CD4-positive, alpha-beta T cell treated with Interleukin-17A for 1 hour (primary cell): ENCODE measurements at places on chromosomes 1 and 21.
A peak's percentile ranks its signal among the peaks of the same experiment; 100 is the strongest.

DNA sequence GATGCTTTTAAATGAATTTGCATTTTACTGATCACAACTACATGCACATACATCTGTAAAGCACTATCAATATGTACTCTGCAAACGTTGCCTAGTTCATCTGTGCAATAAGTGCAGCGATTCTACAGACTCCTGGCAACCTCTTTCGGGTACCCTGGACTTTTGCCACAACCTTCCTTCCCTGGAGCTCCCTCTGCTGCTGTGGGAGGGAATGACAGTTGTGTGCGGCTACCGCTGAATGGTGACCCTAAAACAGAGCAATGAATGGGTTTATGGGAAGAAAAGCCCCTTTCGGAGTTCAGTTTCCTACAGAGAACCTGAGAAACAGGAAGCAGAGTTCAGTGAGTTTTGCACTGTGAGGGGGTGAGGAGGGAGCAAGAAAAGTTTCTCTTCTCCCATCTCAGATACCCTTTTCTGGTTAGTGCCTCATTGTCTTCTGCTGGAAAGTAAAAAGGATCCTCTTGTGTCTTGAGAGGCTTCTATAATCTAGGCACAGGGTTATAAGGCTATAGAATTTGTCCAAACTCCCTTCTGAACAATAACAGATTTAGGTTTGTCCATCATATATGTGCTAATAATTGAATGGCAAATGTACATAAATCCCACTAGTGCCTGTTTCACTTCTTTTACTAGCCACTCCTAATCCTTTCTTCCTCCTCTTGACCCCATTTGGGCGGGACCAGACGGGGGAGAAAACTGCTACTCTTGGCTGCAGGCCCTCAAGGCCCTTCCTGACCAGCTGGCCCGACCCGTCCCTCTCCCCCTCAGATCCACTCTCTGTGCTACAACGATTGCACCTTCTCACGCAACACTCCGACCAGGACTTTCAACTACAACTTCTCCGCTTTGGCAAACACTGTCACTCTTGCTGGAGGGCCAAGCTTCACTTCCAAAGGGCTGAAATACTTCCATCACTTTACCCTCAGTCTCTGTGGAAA is 19.8 kb upstream of the SARS1 start:
- DNase-seq: peak; percentile 60

DNA sequence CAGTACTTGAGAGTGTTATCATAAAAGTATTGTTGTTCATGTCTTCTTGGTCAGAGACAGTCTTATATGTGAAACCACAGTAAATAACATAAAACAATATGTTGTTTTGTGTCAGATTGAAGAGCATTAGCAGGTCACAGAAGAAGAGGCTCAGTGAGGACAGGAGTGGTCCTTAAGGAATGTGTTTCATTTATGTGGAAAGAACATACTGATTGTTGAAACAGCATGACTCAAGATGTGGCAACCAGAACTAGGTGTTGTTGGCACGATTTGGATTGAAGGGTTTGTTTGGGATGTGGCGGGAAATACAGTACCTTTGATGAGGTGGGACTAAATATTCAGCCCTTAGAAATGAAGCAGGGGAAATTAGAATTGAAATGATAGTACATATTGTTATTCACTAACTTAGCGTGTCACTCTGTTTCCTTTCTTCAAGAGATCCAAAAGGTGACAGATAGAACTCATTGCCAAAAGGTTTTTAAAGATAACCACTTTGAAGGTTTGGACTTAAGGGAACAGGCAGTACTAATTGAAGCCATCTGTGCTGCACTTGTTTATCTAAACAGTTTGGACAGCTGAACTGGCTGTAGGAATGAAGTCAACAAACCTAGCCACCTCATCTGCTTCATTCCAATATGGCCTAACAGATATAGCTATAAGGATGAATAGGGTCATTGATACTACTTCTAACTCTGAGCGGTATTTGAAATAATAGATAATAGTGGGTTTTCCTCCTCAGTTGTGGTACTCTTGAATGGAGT is 14.4 kb downstream of the RALGPS2 start:
- no peak for DNase-seq

DNA sequence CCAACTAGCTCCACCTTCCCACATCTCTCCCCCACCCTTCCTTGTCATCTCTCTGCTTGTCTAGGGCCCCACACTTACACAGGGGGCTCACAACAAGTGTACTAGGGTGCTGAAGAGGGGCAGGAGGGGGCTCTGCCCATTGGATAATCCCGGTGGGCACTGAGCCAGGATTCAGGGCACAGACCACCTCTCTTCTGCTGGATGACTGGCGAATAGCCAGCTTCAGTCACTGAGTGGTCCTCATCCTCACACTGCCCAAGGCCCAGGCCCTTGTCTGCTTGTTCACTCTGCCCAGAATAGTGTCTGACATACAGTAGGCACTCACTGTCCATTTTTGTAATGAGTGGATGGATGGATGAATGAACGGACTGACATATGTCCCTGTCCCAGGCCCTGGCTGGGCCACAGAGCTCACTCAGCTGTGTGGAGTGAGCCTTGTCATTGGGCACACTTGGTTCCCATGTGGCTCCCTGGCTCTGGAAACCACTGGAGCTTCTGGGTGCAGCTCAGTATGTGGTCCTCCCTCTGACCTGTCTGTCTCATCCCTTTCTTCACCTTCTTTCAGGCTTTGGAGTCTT is 36.6 kb downstream of the FOXO6 start:
- no peak for DNase-seq

DNA sequence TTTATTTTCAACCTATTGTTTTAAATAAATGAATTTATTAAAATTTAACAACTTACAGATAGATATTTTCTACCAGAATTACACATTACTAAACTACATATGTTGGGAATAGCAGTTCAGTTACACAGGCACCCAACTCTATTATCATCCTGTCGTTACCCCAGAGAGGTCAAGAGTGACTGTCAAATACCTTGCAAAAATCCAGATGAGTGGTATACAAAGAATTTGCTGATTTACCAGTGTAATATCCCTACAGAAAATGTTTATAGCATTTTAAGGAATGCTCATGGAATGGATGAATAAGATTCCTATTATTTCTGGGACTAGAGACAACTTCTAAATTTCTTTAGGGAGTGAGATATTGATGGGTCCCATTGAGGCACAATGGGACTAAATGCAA is 300.7 kb upstream of the RGS18 start:
- DNase-seq: no peak

GRCh38 chr1:58815686-58816071 is 31.8 kb upstream of the JUN start:
- peak; percentile 26 for DNase-seq

- peak; percentile 58 for DNase-seq
Observed at GRCh38 chr1:185561629-185562028, 172.6 kb upstream of the HMCN1 start.

- no peak for DNase-seq
Observed at GRCh38 chr1:3116560-3116959, 47.6 kb downstream of the PRDM16 start.

- no peak for DNase-seq
Observed at GRCh38 chr1:54754486-54755285, 9.6 kb downstream of the PARS2 start.

GRCh38 chr1:58765006-58765405 is 18.8 kb downstream of the JUN start:
- no peak for DNase-seq
